Natural killer cell treated with Interleukin-12 subunit alpha and Interleukin-12 subunit beta and Interleukin-15 and Interleukin-18, amount 100 ng/mL, for 72 hours (primary cell): ENCODE measurements at places on chromosomes 1 and 21. TPM values are rescaled to one million over a fixed set of nuclear protein-coding genes. Genes with fewer than 3 reads are reported as not detected.

- no peak for DNase-seq
Observed at GRCh38 chr1:101290119-101290921, 53.5 kb downstream of the S1PR1 start.

DNA sequence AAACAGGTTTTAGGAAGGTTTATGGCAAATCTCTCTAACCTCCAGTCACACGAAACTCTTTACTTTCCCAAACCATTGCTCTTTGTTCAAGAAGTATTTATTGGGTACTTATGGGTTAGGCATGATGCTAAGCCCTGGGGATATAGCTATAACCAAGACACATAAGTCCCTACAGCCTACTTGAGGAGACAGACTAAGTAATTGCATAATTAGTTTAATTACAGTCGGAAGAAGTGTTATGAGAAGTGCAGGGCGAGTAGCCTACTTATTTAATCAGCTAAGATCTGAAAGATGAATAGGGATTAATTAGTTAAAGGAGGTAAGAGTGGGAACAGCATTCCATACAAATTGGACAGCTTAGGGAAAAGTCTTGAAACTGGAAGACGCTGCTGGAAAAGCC, 13.2 kb upstream of the NASP start:
- no peak for DNase-seq

- peak; percentile 98 for DNase-seq
Observed at GRCh38 chr1:23800400-23801337, at the start of gene GALE. GALE (minus strand) TSS chr1:23800754; CDS start chr1:23799007, 1,747 bp downstream.

Gene PALMD
- total RNA-seq, result not detected
